ENCODE measurements at places on chromosomes 13 and 19. TPM values are rescaled to one million over a fixed set of nuclear protein-coding genes. Genes with fewer than 3 reads are reported as not detected.
A peak's percentile ranks its signal among the peaks of the same experiment; 100 is the strongest.

DCT gene
- 0.88 TPM for total RNA-seq

GRCh38 chr19:16593181-16593580 lies 21.0 kb upstream of the SLC35E1 start:
- H3K4me1 ChIP-seq, result peaks cover 17% of the 10 kb centered on the region
- H3K27me3 ChIP-seq, result no peaks in the 10 kb centered on the region
- H3K27ac ChIP-seq, result no peak overlapping the region
- H3K36me3 ChIP-seq, result no peaks in the 10 kb centered on the region
- no peak for DNase-seq

DNA sequence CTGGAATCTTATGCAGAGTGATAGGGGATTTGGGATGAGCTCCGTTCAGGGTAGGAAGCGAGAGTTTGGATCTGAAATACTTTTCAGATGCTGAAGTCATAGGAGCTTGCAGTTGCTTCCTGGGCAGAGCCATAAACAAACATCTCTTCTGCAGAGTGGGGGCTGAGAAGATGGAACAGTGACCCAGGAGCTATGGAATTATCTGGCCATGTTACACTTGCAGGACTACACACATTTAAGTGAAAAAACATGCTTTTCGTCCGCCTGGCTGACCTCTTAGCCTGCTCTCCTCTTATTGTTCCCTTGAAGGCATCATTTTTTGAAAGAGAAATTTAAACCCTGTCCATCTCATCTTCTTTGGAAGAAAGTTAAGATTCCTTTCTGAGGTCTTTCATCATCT lies 40.7 kb downstream of the PSG11 start:
- DNase-seq, result no peak
- H3K36me3 ChIP-seq, result no peaks in the 10 kb centered on the region
- no peaks in the 10 kb centered on the region for H3K27me3 ChIP-seq
- no peaks in the 10 kb centered on the region for H3K4me1 ChIP-seq

DNA sequence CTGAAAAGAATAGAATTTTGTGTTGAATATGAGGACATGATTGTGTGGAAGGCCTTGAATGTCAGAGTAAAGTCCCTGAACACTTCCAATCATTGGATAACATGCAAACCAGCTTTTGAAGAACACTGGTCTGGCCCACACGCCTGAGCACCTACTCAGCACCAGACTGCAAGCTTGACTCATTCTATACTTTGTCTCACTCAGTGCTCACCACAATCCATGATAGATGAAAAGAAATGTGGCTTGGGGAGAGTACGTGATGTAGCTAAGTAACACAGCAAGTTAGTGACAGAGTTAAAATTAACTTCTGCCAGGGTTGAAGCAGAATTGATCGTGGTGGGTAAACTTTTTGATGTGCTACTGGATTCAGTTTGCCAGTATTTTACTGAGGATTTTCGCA lies 12.0 kb downstream of the DLEU7 start:
- H3K27me3 ChIP-seq, result no peaks in the 10 kb centered on the region
- H3K4me1 ChIP-seq, result no peaks in the 10 kb centered on the region
- no peak for DNase-seq
- no peak overlapping the region for H3K4me3 ChIP-seq
- no peaks in the 10 kb centered on the region for H3K36me3 ChIP-seq
- H3K27ac ChIP-seq, result no peak overlapping the region

DNA sequence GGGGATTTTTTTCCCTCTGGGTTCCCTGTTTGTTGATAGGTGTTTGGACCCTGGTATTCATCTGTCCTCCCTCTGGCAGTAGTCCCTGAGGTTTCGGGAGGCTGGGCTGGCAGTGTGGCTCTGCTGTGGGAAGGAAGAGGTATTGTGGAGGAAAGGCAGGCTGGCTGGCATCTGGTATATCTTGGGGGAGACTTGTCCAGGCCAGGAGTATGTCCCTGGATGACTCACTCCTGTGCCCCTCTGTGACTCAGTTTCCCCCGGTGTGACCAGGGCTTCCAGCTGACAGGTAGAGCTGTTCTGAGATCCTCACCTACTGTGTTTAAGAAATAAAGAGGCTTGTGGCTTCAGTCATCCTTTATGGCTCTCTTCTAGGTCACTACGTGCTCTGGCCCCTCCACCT lies 14.2 kb upstream of the ZNF492 start:
- H3K27me3 ChIP-seq, result no peaks in the 10 kb centered on the region
- peak overlapping the region; percentile 49 for H3K27ac ChIP-seq
- no peaks in the 10 kb centered on the region for H3K36me3 ChIP-seq
- H3K4me3 ChIP-seq, result no peak overlapping the region
- no peak for DNase-seq
